ENCODE measurements at places on chromosomes 7 and 10.

- no peak for DNase-seq
Measured at GRCh38 chr10:122510736-122511135, 49.4 kb downstream of the HTRA1 start.

DNA sequence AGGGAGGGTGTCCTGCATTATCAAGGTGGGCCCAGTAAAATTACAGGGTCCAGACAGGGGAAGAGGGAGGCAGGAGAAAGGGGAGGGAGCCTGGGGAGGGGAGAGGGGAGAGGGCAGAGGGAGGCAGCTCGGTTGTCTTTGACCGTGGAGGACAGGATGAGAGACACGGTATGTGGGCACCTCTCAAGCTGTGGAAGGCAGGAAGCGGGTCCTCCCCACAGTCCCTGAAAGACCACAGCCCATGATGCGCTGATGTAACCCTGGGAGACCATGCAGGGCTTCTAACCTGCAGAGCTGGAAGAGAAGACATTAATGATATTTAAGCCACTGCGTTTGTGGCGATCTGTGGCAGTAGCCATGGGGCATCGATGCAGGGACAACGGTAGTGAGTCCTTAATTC lies 27.2 kb upstream of the MNX1 start:
- DNase-seq = no peak

GRCh38 chr7:6385110-6385781 lies 62.5 kb downstream of the DAGLB start:
- no peak for DNase-seq

DNA sequence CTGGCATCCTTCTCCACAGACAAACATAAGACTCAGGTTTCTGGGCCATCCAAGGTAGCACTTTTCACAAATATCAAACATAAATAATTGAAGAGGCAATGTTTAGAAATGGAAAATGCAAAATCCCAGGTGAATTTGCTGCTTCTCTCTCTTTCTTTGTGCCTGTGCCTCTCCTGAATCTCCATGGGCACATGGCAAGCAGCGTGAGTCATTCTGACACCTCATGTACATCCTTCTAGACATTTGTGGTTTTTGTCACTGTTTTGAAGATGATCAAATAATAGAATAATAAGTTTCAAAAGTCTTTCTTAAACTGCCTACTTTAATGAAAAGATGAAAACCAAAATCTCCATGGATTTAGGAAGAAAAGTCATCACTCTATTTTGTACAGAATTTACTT lies 60.3 kb upstream of the RAB11FIP2 start:
- DNase-seq = no peak
